ENCODE measurements at places on chromosomes 5 and 9.

GRCh38 chr5:7146886-7147285 is 249.1 kb upstream of the ADCY2 start:
- DNase-seq, result no peak

- DNase-seq, result no peak
These were observed 56.7 kb downstream of the TSSK1B start for GRCh38 chr5:113378081-113378480.

DNA sequence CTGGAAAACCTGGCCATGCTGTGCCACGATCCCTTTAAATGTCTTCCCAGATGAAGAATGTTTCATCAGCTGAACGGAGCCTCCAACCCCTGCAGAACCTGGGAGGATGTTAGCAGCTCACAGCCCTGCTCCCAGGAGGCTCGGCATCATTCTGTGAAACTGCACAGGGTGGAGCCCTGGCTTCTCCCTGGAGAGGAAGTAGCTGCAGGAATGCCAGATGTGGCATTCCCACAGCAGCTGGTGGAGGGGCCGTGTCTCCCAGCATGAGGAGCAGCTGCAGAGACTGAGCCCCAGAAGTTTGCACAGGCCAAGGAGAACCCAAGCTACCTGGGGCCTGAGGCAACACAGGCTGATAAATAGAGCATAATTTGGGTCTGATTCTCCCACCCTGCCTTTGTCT is 165.8 kb upstream of the MAP3K1 start:
- DNase-seq, result no peak

DNA sequence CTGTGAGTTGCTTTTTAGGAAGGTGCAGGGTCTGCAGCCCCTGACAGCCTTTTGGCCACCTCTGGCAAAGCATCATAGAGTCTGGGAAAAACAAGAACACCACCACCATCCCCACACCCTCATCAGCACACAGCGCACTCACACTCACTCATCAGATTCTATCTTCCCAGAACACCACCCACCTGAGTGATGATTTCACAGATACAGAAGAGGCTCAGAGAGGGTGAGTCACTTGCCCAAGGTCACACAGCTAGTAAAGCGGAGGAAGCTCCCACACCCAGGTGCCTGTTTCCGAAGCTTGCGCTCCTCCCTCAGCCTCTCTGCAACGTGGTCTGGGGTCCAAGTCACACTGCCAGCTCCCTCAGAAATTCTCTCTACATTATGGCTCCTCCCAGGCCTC is 41.8 kb upstream of the HRH2 start:
- no peak for DNase-seq

DNA sequence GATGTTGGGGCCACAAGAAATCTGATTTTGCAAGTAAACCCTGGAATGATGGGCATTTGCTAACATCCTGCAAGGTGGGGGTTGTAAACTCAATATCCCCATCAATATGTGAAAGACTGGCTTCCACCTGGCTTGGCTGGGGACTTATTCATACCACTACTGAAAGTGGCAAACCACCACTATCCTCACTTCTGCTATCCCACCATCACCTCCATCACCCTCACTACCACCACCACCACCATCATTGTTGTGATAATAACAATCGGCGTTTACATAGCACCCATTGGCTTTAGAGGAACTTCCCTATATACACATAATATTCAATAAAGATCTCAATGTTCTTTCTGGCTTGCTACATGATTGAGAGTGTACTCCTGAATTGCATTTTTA is 224.7 kb upstream of the DAP start:
- DNase-seq, result no peak

DNA sequence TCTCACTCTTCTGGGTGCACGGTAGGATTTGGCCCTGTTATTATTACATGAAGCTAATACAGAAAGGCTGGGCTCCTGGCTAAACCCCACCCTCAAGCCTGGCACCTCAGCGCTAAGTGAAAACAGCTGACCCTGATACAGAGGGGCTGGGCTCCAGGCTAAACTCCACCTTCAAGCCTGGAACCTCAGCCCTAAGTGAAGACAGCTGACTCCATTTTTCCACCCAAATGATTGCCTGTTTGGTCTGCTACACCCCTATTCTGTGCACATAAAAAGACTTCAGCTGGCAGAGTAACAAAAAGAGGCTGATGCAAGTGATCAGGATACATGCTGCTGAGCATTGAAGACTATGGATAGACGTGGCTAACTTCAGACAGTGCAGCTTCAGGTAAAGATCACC is 148.4 kb upstream of the CLINT1 start:
- no peak for DNase-seq

- no peak for DNase-seq
These were observed 3.3 kb downstream of the FIBCD1 start for GRCh38 chr9:130935648-130936271.

DNA sequence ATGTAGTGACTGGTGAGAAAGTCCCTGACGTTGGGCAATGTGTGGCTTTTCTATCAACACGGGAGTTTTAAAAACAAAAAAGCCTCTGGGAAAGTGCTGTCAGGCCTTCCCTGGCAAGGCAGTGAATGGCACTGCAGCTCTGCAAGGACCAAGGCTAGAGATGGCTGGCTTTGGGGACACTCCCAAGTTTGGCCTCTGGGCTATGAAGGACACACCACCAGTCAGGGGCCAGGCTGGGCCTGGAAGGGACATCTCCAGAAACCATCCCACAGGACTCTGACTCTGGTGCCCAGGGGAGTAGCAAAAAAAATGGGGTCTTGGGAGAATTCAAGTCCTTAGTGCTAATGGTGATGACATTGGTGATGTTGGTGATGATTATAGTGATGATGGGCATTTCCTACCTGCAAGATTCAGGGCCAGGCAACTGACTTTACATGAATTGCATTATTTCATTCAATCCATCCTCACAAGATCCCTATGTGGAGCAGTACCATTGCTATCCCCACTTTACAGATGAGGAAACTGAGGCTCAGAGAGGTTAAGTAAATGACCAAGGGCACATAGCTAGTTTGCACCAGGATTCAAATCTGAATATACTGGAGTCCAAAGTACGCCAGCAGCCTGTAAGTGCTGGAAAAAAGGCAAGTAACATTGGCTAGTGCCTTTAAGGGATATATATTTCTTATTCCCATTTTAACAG is 2.6 kb upstream of the PPARGC1B start:
- DNase-seq, result no peak

DNA sequence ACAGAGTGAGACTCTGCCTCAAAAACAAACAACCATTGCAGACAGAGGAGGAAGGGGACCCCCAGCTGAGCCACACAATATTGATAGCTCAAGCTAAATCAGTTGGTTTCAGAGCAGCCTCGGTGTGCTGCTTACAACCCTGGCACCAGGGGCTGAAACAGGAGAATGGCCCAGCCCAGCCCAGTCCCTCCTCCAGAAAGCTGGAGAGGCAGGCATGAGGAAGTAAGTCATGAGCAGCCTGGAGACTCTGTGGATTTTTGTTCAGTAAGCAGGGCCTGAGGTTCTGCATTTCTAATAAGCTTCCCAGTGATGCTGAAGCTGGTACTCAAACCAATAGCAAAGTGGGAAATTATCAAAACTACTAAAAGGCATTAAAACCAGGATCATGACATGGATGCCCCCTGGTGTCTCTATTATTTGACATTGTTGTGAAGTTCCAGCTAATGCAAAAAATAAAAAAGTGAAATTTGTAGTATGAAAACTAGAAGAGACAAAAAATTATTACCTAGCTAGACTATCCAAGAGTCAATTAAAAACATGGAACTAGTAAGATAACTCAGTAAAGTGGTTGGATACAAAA is 14.2 kb downstream of the PRRT1B start:
- DNase-seq, result no peak

GRCh38 chr5:102765350-102765749 is 10.2 kb downstream of the PAM start:
- DNase-seq, result no peak

DNA sequence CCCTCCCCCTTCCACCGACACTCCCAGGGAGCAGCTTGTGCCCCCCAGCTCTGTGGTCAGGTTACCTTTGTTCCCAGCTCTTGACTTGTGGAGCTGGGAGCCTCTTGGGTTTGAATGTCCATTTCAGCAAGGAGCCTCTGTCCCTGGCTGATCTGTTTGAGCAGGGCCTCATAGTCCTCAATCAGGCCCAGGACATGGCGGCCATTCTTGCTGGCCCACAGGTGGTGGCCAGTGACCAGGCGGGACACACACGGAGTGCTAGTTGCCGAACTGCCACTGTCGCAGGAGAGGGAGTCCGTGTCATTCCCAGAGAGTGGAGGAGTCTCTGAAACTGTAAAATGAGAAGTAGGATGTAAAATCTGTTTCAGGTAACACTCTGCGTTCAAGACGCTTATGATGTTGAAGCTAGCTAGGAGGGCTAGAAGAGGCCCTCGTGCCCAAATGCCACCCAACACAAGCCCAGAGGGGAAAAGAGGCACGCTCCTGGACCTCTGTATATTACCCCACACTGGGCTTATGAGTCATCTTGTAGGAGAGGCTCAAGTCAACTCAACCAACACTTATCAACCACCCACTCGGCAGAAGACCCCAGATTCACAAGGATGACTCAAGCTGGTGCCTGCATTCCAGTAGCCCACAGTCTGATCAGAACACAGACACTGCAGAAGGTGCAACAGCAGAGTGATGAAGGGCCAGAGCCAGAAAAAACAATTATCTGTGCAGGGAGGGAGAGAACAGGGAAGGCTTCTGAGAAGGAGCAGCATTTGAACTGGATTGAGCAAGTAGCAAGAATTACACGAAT is 177.0 kb downstream of the CDK5RAP2 start:
- DNase-seq, result no peak

DNA sequence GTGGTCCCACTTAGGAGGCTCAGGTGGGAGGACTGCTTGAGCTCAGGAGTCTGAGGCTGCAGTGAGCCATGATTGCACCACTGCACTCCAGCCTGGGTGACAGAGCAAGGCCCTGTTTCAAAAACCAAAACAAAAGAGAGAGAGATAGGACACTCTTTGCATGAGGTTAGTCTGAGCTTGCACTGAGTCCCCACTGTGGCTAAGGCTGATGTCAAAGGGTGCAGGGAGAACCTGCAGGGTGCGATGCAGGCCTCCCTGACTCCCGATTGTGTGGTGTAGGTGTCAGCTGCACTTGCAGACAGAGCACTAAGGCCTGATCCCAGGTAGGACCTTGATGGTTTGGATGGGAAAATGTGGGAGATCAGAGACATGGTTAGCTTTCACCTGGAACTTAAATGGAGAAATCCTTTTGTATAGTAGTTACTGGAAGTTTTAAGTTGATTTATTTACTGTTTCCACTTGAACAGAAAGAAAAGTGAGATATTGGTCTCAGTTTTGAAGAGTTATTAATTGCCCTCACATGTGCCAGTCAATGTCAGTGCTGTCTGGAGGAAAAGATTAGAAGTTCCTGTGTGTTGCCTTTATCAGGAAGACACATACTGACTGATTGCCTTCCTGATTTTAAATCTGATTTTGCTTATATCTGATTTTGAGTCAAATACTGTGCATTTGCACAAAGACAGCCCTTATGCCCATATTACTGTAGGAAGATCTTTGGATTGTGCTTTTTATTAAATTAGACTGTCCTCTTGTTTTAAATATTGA is 260.0 kb downstream of the MAST4 start:
- no peak for DNase-seq

DNA sequence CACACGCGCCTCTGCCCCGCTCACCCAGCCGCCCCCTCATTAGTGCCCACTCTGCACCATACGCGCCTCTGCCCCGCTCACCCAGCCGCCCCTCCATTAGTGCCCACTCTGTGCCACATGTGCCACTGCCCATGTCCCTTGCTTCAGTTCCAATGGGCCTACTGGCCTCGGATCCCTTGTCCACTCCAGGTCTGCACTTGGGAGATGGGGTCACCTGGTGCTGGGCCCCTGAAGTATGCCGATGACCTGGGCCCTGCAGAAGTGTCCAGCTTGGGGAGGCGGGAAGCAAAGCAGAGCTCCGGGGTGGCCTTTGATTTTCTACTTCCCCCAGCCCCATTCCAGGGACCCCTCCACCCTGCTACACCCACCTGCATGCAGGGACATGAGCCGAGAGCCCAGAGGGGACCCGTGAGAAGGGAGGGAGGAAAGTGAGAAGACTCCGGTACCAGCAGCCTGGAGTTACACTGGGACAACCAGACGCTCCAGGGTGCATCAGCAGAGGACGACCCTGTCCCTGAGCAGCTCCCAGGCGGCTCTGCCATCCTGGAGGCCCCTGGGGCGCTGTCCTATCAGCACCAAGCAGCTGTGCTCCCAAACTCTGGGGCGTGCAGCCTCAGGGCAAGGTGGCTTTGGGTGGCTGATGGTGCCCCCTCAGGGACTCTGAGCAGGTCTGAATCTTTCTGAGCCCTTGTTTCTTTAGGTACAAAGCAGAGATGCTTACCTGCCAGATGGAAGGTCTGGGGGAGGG is 140.8 kb downstream of the RXRA start:
- DNase-seq, result no peak

- no peak for DNase-seq
These were observed 139.8 kb downstream of the SLIT3 start for GRCh38 chr5:169161022-169161680.

GRCh38 chr5:151408591-151409230 is 38.7 kb upstream of the SLC36A1 start:
- DNase-seq, result no peak

DNA sequence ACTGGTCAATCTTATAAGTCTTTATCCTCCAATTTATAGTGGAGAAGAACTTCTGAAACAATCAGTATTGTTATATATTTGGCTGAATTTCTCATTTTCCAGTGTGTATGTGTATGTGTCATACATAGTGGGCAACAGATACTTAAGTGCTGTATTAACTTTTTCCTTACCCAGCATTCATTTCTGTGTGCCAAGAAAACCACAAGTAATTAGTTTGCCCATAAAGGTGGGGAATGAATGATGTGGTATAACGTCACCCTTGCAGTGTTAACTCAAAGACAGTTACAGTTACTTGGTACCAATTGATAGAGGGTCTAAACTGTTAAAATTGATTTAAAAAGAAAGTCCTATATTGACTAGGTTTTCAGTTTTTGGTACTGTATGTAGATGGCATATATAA is 2.0 kb downstream of the OGN start:
- no peak for DNase-seq

DNA sequence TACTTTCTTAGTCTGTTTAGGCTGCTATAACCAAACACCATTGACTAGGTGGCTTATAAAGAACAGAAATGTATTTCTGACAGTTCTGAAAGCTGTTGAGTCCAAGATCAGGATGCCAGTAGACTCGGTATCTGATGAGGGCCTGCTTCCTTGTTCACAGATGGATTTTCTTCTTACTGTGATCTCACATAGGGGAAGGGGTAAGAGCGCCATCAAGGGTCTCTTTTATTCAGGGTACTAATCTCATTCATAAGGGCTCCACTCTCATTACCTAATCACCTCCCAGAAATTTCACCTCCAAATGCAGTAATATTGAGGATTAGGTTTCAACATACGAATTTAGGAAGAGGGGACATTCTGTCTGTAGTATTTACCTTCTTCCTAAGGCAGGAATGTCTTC is 384.0 kb upstream of the DMAC1 start:
- DNase-seq, result no peak

GRCh38 chr5:132228241-132229035 is 785 bp upstream of the P4HA2 start:
- DNase-seq, result no peak

GRCh38 chr5:36158144-36158543 is 6.2 kb downstream of the SKP2 start:
- no peak for DNase-seq

DNA sequence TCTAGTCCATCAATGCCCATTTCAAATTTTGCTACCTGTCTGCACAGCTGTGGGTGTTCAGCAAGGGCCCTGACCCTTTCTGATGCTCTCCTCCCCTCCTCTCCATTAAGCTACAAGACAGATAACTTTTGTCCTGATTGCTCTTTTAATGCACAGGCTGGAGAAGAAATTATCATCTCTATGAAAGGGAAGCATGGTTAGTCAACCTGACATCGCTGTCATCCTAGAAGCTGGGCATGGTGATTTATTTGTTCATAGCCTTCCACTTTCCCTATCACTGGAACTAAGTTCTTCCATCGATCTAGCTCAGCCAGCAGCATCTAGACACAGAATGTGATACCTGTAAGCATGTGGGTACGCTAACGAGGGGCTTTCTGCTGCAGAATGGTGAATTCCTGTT is 50.1 kb downstream of the SLIT3 start:
- no peak for DNase-seq

Measured in activated gamma-delta T cell treated with anti-CD3 and anti-CD28 coated beads, Interleukin-2, amount 50 U/mL, for 16 hours (primary cell).